ENCODE measurements at places on chromosomes 7 and 10. TPM values are rescaled to one million over a fixed set of nuclear protein-coding genes. Genes with fewer than 3 reads are reported as not detected.

Gene VOPP1
- total RNA-seq = 88.2 TPM

DNA sequence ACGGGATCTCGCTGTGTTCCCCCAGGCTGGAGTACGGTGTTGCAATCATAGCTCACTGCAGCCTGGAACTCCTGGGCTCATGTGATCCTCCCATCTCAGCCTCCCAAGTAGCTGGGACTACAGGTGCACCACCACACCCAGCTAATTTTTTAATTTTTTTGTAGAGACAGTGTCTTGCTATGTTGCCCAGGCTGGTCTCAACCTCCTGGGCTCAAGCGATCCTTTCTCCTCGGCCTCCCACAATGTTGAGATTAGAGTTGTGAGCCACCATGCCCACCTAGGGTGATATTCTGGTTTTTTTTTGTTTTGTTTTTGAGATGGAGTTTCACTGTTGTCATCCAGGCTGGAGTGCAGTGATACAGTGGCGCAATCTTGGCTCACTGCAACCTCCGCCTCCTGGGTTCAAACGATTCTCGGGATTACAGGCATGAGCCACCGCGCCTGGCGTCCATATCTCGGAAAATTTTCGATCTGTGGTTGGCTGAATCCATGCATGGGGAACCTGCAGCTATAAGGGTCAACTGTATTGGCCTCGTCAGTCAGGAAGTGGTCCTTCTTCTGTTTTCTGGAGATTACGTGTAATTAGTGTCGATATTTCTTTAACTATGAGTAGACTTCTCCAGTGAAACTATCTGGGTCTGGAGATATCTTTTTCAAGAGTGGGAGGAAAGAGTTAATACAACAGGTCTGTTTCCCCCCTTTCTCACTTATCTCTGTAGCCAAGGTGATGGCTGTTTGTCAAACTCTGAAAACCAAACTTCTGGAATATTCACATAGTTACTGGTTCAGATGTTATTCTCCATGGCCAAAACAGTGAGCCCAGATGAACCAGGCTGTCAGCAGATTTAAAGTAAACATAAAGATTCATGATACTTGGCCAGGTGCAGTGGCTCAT is 21.0 kb upstream of the FIS1 start:
- no peak for DNase-seq
- no peak overlapping the region for H3K4me3 ChIP-seq
- H3K27me3 ChIP-seq = peaks cover 27% of the 10 kb centered on the region
- no peak overlapping the region for H3K27ac ChIP-seq
- no peaks in the 10 kb centered on the region for H3K36me3 ChIP-seq
- no peaks in the 10 kb centered on the region for H3K4me1 ChIP-seq

- no peaks in the 10 kb centered on the region for H3K27me3 ChIP-seq
- H3K4me3 ChIP-seq = no peak overlapping the region
- H3K36me3 ChIP-seq = no peaks in the 10 kb centered on the region
- DNase-seq = no peak
These were observed 98.1 kb downstream of the DPY19L1 start for GRCh38 chr7:34939175-34939574.

DNA sequence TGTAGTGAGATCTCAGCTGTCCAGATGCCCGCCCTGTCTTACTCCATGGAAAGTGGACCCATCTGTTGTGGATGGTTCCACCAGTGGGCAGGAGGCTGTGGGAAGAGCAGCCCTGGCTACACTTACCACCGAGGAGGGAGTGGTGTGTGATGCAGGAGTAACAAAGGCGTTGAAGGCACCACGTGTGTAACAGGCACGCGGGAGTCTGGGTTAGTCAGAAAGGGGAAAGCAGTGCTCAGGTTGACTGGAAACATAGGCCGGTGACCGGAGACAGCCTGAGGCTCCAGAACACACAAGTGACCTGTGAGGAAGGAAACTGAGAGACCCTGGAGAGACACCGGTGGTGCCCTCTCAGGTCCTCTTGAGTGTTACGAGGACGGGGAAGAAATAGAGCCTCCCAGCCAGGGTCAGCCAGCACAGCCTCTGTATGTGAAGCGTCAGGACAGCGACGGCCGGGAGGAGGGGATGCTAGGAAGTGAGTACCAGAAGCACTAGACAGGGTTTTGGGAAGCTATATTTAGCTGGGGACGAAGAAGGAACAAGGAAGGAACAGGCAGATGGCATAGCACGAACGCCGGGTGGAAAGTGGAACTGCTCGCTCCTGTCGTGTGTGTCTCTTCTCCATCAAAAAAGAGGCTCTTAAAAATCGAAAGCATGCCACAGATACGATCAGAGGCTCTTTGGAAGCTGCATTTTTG is 51.7 kb downstream of the DAGLB start:
- H3K36me3 ChIP-seq = peaks cover 91% of the 10 kb centered on the region
- no peak overlapping the region for H3K27ac ChIP-seq
- H3K27me3 ChIP-seq = no peaks in the 10 kb centered on the region
- no peak overlapping the region for H3K4me3 ChIP-seq
- H3K4me1 ChIP-seq = peaks cover 26% of the 10 kb centered on the region

DNA sequence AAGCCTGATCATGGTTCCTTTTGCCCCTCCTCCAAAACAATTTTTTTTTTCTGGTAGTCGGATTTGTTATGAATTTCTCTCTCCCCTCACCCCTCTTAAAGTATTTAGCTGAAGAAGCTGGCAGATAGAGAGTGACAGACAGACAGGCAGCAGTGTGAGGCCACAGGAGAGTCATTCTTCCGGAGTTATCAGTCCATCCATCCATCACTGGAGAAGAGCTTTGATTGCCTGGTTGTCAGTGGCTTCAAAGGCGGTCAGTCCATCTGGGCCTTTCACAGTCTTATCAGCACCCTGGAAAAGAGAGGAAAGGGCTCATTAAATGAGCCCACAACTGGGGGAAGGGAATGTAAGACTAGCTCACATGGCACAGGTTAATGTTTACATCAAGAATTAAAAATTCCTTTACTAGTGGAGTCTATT is 47.4 kb downstream of the MTPN start:
- no peak overlapping the region for H3K4me3 ChIP-seq
- H3K4me1 ChIP-seq = peaks cover 9% of the 10 kb centered on the region

DNA sequence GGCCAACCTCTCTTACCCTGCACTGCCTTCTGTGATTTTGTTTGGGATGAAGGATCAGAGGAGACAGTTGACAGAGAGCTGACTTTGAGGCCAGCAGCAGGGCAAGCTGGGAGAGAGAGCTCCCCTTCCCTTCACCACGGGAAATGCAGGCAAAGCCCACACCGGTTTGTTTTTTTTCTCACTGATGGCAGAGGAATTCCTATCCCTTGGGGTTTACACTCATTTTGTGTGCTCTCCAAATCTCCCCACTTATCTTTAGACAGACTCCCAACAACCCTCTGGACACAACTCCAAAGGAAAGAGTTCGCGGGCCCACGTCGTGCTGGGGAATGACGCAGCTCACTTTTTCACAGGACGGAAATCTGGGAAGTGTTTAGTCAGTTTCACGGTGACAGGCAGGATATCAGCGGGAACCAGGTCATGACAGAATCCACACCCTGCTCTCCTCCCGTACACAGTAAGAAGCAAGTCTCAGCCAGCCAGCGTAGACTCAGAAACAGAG is 68.3 kb upstream of the FAM171A1 start:
- no peaks in the 10 kb centered on the region for H3K36me3 ChIP-seq
- peak overlapping the region; percentile 19 for H3K27ac ChIP-seq
- H3K4me1 ChIP-seq = peaks cover 17% of the 10 kb centered on the region
- 0 out of 2 replicates have a peak overlapping the region, but pooled peaks have one; percentile 10 for H3K4me3 ChIP-seq

GRCh38 chr10:94277450-94277849 is 85.3 kb downstream of the NOC3L start:
- no peaks in the 10 kb centered on the region for H3K27me3 ChIP-seq
- H3K4me3 ChIP-seq = no peak overlapping the region
- H3K4me1 ChIP-seq = peaks cover 42% of the 10 kb centered on the region
- H3K27ac ChIP-seq = no peak overlapping the region
- DNase-seq = no peak
- H3K36me3 ChIP-seq = peaks cover 35% of the 10 kb centered on the region

- no peaks in the 10 kb centered on the region for H3K27me3 ChIP-seq
- H3K27ac ChIP-seq = peak overlapping the region; percentile 51
- H3K36me3 ChIP-seq = no peaks in the 10 kb centered on the region
- H3K4me1 ChIP-seq = peaks cover 7% of the 10 kb centered on the region
- peak overlapping the region; percentile 65 for H3K4me3 ChIP-seq
- no peak for DNase-seq
These were observed 622 bp upstream of the P4HA1 start for GRCh38 chr10:73097305-73097670.

Gene TAF5
- 11.1 TPM for total RNA-seq

- DNase-seq = no peak
- H3K36me3 ChIP-seq = no peaks in the 10 kb centered on the region
- no peak overlapping the region for H3K27ac ChIP-seq
These were observed 331.8 kb downstream of the NRG3 start for GRCh38 chr10:82206831-82207230.

DNA sequence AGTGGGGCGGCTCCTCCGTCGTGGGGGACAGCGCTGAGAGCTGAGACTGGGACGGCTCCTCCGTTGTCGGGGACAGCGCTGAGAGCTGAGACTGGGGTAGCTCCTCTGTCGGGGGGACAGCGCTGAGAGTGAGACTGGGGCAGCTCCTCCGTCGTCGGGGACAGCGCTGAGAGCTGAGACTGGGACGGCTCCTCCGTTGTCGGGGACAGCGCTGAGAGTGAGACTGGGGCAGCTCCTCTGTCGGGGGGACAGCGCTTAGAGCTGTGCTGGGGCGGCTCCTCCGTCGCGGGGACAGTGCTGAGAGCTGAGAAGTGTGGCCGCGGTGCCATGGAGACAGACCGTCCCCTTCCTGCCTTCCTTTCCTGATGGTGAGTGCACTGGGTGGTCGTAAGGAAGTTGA is 136.4 kb downstream of the DYNC2I1 start:
- H3K27ac ChIP-seq = no peak overlapping the region
- no peak overlapping the region for H3K4me3 ChIP-seq
- H3K4me1 ChIP-seq = no peaks in the 10 kb centered on the region

Gene WDR86
- total RNA-seq = 0.72 TPM

Gene PTER
- 26.0 TPM for total RNA-seq

- no peak overlapping the region for H3K4me3 ChIP-seq
- H3K27me3 ChIP-seq = no peaks in the 10 kb centered on the region
- no peaks in the 10 kb centered on the region for H3K36me3 ChIP-seq
- peak overlapping the region; percentile 10 for H3K27ac ChIP-seq
- peaks cover 62% of the 10 kb centered on the region for H3K4me1 ChIP-seq
- DNase-seq = peak; percentile 42
These were observed 29.7 kb downstream of the TRIM8 start for GRCh38 chr10:102673819-102674511.

Gene OR6V1
- total RNA-seq = not detected

DNA sequence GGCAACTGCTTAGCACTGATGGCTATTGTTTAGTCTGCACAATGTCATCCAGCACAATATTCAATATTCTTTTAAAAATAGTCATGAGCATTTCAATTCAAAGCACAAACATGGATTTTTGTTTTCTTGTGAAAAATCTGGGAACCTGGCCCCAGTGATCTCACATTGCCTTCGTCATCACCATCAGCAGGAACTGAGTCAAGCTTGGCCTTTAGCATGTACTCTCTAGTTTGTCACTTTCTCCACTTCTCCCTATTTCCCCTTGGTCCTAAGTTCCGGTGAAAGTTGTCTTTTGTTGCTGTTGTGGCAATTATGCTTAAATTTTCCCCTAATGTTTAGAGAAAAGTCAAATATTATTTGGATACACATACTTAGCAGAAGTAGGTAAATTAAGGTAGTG is 252.9 kb upstream of the SORCS1 start:
- H3K27me3 ChIP-seq = no peaks in the 10 kb centered on the region
- no peaks in the 10 kb centered on the region for H3K36me3 ChIP-seq
- no peaks in the 10 kb centered on the region for H3K4me1 ChIP-seq
- no peak overlapping the region for H3K27ac ChIP-seq
- DNase-seq = no peak

Gene CYP2C19
- not detected for total RNA-seq
